ENCODE measurements at places on chromosomes 3 and 15.

GRCh38 chr3:123339302-123339701 lies 109.6 kb downstream of the ADCY5 start:
- DNase-seq: no peak

GRCh38 chr3:197019535-197019934 lies 10.1 kb downstream of the MELTF start:
- DNase-seq: no peak

GRCh38 chr3:126665221-126665936 lies 10.5 kb upstream of the TXNRD3 start:
- DNase-seq: no peak

- DNase-seq: no peak
Observed at GRCh38 chr3:152281133-152281713, 12.5 kb downstream of the MBNL1 start.

- DNase-seq: no peak
Observed at GRCh38 chr15:77568973-77569728, 63.6 kb downstream of the LINGO1 start.

GRCh38 chr15:88998980-88999713 lies 86.0 kb upstream of the MFGE8 start:
- no peak for DNase-seq

DNA sequence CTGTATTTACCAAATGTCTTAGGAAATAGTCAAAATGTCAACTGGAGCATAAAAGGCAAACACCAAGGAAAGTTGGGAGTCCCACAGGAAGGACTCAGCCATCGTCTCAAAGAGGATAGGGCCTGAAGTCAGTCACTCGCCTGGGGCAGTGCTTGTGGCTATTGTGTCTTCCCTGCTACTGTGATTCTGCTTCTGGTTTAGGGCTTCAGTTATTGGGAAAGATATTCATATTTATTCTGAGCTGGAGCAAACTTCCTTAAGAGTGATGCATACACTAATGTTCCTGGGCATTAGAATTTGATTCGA lies 118.1 kb downstream of the EDEM1 start:
- DNase-seq: no peak

GRCh38 chr3:74633021-74633420 lies 18.6 kb upstream of the CNTN3 start:
- DNase-seq: no peak

DNA sequence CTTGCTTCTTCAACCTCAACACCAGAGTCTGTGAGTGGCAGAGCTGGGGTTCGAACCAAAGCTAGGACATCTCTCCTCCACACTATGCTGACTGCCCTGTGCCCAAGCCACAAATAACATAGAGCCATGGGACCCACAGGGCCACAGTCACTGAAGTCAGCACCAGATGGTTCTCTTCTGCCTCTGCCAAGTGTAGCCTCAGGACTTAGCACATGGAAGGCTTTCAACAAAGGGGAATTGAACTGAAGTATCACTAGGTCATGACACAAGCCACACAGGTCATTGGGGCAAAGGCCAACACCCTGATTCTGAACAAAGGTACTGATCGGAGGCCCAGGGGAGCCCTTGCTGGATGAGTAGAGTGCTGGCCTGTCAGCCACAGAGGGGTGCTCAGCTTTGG lies 83.6 kb downstream of the BDH1 start:
- DNase-seq: no peak

GRCh38 chr15:44968475-44968874 lies 12.0 kb downstream of the TERB2 start:
- no peak for DNase-seq

DNA sequence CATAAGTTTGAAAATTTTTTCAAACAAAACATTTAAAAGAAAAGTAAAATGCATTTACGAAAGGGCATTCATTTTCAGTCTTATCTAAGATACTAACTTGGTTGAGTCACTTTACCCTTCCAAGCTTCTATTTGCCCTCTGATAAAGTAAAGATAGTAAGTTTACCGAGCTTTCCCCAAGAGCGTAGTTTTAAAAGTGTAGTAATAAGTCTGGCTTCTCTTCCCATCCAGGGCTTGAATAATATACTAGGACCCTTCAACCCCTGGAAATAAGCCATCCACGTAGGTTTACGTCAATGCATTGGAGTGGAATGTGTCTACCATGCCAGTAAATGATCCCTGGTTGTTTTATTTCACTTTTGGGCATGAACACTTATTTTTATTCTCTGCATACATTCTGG lies 608.3 kb downstream of the NTRK3 start:
- DNase-seq: no peak

DNA sequence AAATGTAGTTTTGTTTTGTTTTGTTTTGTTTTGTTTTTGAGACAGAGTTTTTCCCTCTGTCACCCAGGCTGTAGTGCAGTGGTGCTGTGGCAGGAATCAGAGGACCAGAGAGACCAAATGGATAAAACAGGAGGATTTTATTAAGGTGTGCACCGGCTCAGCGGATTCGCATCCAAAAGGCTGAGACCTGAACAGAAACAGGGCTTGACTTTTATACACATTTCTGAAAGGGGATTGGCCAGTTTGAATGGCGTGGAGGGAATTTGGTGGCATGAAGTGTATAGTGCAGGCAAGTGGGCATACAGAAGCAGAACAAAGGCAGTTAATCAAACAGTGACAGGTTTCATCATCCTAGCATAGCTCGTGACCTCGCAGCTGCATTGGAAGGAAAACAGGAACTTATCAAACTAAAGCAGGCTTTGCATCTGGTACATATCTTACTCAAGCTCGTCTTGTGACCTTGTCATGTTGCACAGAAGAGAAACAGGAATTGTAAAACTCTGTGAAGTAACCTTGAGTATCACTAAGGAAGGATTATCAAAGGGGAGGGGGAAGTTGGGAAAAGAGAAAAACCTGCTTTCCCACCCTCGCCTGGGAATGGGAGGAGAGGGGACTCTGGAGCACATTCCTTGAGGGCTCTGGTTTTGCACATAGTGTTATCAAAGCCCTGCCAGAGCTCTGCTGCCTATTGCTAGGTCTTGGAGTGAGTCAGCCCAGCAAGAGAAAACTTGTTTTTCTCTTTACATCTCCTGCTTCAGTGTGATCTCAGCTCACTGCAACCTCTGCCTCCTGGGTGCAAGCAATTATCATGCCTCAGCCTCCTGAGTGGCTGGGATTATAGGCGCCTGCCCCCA lies 38.5 kb downstream of the C3orf62 start:
- DNase-seq: no peak

DNA sequence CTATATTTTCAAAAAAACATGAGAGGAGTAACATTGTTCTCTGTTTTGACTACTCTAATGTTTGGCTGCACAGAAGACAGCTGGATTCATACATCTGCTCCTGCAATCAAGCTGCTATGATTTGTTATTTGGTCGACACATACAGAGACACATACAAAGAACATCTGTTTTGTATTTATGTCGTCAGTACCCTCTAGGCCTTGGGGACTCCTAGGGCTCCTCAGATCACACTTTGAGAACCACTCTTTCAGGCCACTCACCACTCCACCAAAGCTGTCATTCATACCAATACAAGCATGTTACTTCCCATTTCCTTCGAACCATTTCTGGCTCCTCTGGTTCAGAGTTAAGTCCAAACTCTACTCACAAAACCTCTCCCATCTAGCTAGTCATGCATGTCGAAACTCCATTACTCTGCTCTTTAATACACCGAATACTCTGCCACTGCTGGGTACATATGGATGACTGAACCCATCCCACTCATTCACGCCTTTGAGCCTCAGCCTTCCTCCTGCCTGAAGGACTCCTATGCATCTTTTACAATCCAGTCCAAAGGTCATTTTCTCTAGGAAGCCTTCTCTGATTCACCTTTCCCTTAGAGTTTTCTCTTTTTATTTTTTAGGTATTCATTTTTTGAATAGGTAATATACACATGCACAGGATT lies 102.9 kb upstream of the ARHGEF3 start:
- DNase-seq: no peak

DNA sequence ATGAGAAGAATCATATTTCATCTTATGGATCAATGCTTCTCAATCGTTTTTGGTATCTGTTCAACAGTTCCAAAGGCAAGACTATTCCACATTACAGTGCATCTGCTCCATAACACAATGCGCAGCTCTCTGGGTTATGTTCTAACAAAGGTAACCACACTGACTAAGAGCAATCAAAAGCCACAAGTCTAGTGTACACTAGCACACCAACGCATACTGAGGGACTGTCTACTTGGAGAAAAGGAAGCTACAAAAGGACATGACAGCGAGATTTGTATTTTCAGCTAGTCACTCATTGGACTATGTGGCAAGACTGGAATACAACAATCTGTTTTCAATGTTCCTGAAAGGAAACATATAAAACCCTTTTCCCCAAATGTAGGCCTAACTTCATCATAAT lies 35.8 kb downstream of the SETD2 start:
- no peak for DNase-seq

- DNase-seq: no peak
Observed at GRCh38 chr15:32124726-32125125, 94.4 kb downstream of the CHRNA7 start.

DNA sequence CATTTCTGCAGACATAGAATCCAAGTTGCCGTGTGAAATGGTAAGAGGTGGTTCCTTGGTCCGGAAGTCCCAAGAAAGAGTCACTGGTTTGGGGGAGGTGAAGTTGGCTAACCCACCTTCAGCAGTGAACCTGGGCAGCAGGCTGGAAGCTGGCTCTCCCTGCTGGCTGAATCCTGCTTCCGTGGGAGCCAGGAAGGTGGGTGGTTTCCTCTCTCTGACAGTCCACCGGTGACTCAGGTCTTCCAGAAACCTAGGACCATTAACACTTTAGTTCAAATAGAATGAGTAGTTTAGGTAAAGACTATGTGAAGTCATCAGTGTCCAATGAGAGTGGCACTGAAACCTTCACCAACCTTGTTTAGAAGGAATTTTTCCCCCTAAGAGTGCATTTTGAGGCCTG lies 87.4 kb upstream of the CACNA2D3 start:
- DNase-seq: no peak

DNA sequence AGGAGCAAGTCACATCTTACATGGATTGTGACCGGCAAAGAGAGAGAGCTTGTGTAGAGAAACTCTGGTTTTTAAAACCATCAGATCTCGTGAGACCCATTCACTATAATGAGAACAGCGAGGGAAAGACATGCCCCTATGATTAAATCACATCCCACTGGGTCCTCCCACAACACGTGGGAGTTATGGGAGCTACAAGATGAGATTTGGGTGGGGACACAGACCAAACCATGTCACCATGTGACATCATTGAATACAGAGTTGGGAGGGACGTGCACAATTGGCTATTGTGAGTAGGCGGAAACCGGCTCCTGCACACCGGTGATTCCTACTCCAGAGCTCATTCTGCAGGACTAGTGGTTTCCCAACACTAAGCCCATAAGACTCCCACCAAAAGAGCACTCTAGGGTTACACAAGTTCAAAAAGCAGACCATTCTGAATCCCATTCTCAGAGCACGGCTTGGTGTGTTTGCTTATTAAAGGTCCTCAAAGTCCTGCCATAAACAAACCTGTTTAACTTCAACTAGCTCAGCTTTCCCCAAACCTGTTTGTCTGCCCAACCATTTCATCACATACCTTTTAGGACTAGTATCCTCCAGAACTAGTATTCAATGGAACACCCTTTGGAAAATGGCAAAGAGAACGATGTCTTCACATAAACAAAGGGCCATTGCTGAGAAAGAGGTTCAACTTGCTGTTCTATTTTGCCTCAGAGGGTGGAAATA lies 167.6 kb downstream of the TLE3 start:
- no peak for DNase-seq

DNA sequence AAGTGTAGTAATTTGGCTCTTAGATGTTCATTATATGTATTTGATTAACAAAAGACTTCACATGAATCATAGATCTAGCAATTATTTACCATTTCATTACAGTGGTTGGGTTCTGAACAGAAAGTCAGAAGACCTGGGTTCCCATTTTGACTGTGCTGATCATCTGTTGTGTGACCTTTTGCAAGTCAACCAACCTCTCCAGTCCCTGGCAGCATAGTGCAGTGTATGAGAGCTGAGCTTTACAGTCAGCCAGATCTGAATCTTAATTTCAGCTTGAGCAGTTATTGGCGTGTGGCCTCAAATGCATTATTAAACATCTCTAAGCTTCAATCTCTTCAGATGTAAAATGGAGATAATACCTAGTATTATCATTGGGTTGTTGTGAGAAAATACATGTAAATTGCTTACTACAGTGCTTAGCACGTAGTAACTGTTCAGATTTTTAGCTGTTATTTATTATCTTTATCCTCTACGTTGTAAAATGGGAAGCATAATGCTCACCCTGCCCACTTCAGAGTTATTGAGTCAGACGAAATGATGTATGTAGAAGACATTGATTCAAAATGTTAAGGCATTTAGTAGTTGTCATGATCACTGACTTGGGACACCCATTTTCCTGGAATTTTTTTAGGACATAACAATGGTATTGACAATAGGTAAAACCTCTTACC lies 104.0 kb downstream of the KLHL25 start:
- DNase-seq: no peak

GRCh38 chr3:175655351-175655750 lies 796.2 kb downstream of the NAALADL2 start:
- no peak for DNase-seq

DNA sequence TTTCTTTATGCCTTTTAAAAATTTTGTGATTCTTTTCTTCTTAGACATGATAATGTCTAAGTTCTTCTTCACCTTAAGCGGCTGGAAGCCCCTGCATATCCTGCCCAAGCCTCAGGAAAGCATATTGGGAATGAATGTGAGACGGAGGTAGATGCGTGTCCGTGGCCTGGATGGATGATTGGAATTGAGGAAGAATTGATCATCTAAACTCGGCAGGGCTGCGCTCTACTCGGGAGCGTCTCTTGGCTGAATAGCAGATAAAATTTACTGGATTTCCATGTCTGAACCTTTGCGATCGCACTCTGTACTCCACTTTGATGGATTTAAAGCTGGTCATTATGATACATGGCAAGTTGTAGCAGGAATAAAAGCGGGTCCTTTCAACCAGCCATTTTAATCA lies 406.7 kb upstream of the ONECUT1 start:
- no peak for DNase-seq

DNA sequence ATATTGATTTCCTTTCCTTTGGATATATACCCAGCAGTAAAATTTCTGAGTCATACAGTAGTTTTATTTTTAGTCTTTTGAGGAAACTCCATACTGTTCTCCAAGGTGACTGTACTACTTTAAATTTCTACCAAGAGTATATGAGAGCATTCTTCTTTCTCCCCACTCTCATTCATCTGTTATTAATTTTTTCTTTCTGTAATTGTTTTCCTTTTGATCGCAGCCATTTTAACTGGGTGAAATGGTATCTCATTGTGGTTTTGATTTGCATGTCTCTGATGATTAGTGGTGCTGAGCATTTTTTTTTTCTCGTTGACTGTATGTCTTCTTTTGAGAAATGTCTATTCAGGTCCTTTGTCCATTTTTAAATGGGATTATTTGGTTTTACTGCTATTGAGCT lies 18.3 kb upstream of the VGLL3 start:
- DNase-seq: no peak

GRCh38 chr3:76615719-76616118 lies 424.2 kb upstream of the ROBO2 start:
- no peak for DNase-seq

GRCh38 chr15:99906311-99906710 lies 173.1 kb upstream of the LYSMD4 start:
- no peak for DNase-seq
